Non-pigmented ciliary epithelial cell (primary cell): ENCODE measurements at places on chromosomes 7 and 10.

DNA sequence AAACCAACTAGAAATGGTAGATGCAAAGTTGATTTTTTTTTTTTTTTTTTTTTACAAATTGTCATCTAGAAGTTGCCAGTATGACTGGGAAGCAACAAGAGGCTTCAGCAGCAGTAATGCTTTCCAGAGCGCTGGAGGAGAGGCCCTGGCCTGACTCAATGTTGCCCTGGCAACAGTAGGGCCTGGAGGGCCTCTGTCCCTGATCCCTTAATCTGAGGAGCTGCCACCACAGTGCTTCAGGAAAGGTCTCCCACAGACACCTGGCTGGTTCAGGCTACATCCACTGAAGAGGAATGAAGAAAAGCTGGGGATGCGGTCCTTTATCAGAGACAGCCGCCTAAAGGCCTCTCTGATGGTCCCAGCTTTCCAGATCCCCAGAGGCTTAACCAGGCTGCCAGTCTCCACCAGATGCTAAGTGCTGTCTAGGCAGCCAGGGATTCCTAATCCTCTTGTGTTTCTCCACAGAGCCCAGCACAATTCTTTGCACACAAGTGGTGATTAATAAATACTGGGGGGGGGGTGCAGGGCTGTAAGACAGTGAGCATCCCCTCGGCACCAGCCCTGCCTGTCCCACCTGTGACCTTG is 33.7 kb downstream of the ZNF777 start:
- no peak for DNase-seq

DNA sequence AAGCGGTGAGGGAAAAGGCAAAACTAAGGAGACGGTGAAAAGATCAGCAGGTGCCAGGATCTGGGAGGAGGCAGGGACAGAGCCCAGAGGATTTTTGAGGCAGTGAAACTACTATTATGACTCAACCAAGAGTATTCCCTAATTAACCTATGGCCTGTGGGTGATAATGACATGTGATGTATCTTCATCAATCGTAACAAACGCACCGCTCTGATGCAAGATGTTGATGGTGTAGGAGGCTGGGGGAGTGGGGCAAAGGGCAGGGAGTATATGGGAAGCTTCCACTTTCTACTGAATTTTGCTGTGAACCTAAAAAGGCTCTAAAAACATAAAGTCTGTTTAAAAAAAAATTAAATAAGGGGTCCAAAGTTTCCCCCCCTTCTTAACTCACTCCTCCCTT is 25.5 kb upstream of the EZH2 start:
- DNase-seq: no peak

- DNase-seq: no peak
Measured at GRCh38 chr7:94540428-94540827, 30.8 kb downstream of the CASD1 start.

DNA sequence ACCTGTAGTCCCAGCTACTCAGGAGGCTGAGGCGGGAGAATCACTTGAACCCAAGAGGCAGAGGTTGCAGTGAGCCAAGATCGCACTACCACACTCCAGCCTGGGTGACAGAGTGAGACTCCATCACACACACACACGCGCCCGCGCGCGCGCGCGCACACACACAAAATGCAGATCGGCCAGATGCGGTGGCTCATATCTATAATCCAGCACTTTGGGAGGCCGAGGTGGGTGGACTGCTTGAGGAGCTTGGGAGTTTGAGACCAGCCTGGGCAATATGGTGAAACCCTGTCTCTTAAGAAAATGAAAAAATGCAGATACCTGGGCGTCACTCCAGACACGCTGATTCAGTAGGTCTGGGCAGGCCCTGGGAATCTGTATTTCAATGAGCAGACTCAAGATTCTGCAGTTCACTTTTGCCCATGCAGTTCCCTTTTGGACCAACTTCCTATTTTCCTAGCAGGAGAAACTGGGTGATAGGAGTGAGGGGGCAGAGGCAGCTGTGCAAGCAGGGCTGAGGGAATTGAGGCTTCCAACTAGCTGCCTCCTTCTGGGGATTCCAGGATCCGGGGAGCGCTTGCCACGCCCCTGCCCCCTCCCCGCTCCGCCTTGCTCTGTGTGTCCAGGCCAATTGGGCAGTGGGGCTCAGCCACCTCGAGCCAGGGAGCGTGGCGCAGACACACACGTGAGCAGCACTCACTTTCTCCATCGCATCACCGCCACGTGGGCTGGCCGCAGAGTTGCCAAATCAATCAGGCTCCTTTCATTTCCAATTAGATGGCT is 173.6 kb downstream of the SH3PXD2A start:
- DNase-seq: no peak

DNA sequence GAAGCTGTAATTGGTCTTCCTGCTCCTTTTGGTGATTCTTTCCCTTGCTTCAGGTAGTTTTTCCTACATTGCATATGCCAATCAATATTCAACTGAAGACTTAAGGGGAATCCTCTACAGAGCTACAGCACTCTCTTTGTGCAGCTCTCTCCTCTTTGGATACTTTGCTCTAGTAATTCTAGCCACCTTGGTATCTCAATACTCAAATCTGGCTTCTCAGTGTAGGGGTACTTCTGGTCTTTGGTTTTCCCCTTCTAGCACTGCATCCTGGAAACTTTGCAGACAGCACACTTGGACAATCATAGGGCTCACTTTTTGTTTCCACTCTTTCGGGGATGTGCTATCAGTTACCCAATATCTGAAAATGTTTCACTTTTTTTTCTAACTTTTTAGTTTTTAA is 9.9 kb downstream of the PHTF2 start:
- no peak for DNase-seq

DNA sequence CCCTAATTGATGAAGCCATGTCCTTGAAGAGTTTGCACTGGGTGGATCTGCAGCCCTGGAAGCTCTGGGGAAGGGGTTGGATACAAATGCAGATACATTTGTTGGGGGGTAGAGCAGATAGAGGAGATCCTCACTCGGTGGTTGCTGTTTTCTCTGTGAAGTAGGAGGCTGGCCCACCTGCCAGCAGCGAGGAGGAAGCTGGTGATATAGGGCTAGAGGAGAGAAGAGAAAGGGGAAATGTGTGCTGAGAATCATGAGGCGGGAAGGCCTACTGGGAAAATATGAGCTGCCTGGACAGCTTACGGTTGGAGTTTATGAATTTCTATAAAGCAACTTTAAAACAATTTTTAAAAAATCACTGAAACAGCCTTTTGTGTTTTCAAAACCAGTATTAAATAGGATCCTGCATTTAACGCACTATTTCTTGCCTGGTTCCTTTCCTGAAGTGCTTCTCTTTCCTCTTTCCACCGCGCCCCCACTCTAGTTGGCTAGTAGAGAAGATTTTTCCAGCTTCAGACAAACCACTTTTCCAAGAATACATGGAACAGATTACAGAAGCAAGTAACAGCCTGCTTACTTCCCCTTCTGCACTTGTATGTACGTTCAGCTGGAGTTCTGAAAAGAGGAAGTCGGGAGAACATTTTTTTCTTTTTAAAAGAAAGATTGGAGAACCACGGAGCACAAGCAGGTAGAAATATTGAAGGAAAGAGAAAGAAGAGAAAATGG is 100.6 kb upstream of the GLCCI1 start:
- DNase-seq: no peak

DNA sequence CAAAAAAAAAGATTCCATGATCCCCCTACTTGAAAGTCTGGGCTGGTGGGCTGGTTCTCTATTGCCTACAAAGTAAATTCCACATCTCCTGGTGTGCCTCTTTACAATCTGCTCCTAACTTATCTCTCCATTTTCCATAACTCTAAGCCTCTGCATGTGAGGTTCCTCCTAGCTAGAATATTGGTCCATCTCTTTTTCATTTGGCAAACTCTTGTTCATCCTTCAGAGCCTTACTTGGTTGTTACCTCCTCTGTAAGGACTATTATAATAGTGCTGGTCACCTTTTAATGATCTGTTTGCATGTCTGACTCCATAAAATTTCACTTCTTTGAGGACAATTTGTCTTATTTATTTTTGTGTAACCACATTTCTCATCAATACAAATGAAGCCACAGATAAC is 1.6 kb upstream of the NRCAM start:
- no peak for DNase-seq

DNA sequence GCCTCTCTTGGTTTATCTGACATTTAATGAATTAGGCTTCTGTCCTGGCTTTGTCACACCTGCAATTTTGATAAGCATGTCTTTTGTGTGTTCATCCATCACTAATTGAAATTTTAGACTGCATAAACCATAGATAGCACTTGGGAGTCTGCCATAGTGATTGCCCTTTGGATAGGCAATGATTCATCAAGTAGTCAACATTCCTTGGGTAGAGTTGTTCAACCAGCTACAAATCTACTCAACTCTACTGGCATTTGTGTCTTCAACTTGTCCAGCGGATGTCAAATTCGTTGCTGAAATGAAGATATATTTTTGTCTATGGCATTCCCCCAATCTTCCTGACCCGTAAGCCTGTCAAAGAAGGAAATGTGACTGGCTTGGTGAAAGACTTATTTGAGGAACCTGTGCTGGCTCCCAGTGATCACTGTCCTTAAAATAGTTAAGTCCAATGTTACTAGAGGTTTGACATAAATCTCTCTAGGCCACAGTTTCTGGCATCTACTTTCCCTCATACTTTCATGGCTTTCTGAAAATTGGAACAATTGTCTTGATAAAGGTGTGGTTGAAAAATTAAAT is 33.7 kb upstream of the CREB5 start:
- no peak for DNase-seq

DNA sequence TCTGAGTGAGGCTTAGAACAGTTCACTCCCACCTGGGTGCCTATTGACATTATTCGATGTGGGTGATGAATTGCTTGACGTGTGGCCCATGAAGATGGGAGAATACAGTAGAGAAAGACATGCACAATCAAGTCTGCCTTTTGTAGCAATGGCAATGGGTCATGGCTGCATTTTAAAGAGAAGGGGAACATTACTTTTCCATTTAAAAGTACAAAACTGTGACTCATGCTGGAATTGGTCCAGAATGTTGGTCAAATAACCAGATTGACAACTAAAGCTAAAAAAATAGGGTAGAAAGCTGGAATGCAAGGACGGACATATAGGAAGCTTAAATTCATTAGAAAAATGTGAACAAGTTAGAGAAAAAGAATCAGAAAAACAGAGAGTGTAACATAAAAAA is 104.1 kb upstream of the SLC25A13 start:
- no peak for DNase-seq

DNA sequence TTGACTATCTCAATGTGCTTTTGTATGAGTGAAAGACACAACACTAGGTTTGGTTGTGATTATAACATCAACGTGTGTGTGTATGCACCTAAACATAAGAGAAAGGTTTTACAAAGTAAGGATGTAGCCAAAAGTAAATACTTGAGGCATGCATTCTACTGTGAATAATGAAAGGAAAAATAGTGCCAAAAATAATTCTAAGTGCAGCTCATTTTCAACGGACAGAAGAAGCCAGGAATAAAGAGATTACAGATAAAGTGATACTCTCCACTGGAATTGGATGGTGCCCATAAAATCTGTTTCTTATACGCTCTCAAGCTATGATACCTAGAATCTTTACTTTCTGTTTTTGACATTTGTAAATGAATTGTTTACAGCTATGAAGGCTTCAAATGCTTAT is 135.0 kb upstream of the TMEM72 start:
- DNase-seq: no peak

- DNase-seq: no peak
Measured at GRCh38 chr7:128732521-128733277, 6.5 kb upstream of the CALU start.

GRCh38 chr7:100604976-100605911 is 3.1 kb downstream of the PCOLCE start:
- DNase-seq: no peak

DNA sequence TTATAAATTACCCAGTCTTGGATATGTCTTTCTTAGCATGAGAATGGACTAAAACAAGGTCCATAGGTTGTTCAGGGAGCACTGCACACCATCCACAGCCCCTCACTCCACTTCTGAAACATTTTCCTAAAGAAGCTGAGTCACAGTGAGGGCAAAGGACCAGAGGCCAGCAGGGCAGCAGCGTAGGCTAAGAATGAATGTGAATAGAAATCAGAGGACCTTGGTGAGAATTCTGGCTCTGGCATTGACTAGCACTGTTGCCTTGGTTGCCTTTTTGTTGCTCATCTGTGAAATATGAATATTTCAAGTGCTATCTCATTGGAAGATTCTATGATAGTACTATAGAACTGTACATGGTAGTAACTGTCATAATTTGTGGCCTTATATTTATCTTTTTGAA is 41.7 kb upstream of the TOMM7 start:
- DNase-seq: no peak

DNA sequence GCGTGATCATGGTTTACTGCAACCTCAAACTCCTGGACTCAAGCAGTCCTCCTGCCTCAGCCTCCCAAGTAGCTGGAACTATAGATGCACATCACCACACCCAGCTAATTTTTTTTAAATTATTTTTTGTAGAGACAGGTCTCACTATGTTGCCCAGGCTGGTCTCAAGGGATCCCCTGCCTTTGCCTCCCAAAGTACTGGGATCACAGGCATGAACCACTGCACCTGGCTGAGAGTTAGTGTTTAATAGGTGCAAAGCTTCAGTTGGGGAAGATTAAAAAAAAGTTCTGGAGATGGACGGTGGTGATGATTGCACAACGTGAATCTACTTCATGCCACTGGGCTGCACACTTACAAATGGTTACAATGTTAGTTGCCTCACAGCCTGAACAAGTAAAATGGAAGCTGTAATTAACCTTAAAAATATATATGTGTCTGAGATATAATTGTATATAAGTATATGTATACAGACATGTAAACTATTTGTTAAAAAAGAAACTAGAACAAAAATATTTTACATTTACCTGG is 106.4 kb upstream of the ZNF438 start:
- no peak for DNase-seq

- no peak for DNase-seq
Measured at GRCh38 chr7:112743811-112744210, 46.4 kb downstream of the TMEM168 start.

DNA sequence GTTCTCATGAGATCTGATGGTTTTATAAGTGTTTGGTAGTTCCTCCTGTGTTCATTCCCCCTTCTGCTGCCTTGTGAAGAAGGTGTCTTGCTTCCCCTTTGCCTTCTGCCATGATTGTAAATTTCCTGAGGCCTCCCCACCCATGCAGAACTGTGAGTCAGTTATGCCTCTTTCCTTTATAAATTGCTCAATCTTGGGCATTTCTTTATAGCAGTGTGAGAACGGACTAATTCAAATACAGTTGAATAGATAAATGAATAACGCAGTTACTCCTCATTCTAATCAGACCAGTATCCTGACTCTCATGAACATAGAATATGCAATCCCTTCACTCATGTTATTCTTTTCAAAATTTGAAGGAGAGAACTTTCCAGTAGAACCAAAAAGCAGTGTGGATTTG is 375.0 kb upstream of the FZD8 start:
- no peak for DNase-seq

GRCh38 chr7:99254390-99254789 is 18.2 kb upstream of the MYH16 start:
- no peak for DNase-seq

- no peak for DNase-seq
Measured at GRCh38 chr7:25455683-25456251, 227.5 kb upstream of the NPVF start.

- DNase-seq: no peak
Measured at GRCh38 chr10:43061760-43062159, 15.1 kb upstream of the RET start.
